ENCODE measurements at places on chromosomes 16 and 17. TPM values are rescaled to one million over a fixed set of nuclear protein-coding genes. Genes with fewer than 3 reads are reported as not detected.

DNA sequence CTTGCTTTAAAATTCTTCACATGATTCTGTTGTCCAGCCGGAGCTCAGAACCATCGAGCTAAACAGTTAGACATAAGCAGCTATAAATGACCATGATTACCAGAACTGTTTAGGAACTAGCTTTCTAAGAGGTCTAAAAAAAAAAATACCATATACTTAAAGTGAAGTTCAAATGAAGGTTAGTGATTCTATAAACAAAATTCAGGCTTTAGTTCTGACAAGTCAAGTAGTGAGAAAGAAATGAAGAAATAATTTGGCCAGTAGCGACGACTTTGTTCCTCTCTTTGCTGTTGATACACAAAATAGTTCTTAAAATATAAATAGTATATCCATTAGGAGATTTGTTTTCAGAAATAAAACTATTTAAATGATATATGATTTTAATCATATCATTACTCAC is 27.7 kb downstream of the ABCA8 start:
- no peak overlapping the region for H3K4me3 ChIP-seq
- no peak for DNase-seq
- H3K36me3 ChIP-seq, result peaks cover 95% of the 10 kb centered on the region
- no peaks in the 10 kb centered on the region for H3K4me1 ChIP-seq
- no peak overlapping the region for H3K27ac ChIP-seq

DNA sequence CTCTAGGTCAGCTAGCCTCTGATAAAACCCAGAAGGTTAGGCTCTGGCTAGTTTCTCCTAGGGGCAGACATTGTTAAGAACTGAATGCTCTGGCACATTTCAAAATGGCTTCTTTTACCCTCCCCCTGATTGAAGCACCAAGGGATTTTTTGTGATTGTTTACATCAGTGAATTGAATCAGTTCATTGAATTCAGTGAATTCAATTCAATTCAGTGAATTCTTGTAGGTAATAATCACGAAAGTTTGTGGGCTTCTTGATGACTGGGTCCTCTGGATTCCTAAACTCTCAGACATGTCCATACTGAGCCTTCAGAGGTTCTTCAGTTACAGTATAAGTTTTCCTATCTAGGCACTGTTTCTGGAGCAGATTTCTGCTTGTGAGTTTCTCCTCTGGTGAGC is 135.2 kb upstream of the ELAC2 start:
- H3K36me3 ChIP-seq, result no peaks in the 10 kb centered on the region
- no peak overlapping the region for H3K4me3 ChIP-seq
- DNase-seq, result no peak
- H3K4me1 ChIP-seq, result no peaks in the 10 kb centered on the region
- no peak overlapping the region for H3K27ac ChIP-seq

- no peaks in the 10 kb centered on the region for H3K36me3 ChIP-seq
- no peak for DNase-seq
- H3K27me3 ChIP-seq, result no peaks in the 10 kb centered on the region
- peaks cover 39% of the 10 kb centered on the region for H3K4me1 ChIP-seq
- peak overlapping the region; percentile 63 for H3K27ac ChIP-seq
These were observed 403 bp downstream of the TEPSIN start for GRCh38 chr17:81238490-81238814.

RPUSD1 gene
- polyA plus RNA-seq, result 25.7 TPM

GRCh38 chr16:85054948-85055492 is 27.4 kb downstream of the KIAA0513 start:
- no peaks in the 10 kb centered on the region for H3K36me3 ChIP-seq
- H3K4me3 ChIP-seq, result peak overlapping the region; percentile 6
- no peaks in the 10 kb centered on the region for H3K27me3 ChIP-seq
- no peak for DNase-seq
- peak overlapping the region; percentile 17 for H3K27ac ChIP-seq
- H3K4me1 ChIP-seq, result peaks cover 16% of the 10 kb centered on the region

DNA sequence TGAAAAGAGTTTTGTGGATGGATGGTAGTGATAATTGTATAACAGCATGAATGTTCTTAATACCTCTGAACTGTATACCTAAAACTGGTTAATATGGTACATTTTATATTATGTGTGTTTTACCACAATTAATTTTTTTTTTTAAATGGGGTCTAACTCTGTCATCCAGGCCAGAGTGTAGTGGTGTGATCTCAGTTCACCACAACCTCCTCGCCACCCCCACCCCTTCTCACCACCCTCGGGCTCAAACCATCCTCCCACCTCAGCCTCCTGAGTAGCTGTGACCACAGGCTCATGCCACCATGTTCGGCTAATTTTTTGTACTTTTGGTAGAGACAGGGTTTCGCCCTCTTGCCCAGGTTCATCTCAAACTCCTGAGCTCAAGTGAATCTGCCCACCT is 123.2 kb downstream of the CDRT15L2 start:
- no peak overlapping the region for H3K4me3 ChIP-seq
- no peak overlapping the region for H3K27ac ChIP-seq
- DNase-seq, result no peak
- no peaks in the 10 kb centered on the region for H3K27me3 ChIP-seq

KRT28 gene
- polyA plus RNA-seq, result not detected

GRCh38 chr16:58507195-58507962 is 7.4 kb downstream of the NDRG4 start:
- no peaks in the 10 kb centered on the region for H3K27me3 ChIP-seq
- H3K36me3 ChIP-seq, result peaks cover 77% of the 10 kb centered on the region
- H3K4me1 ChIP-seq, result no peaks in the 10 kb centered on the region
- no peak overlapping the region for H3K4me3 ChIP-seq

SLC35G6 gene
- polyA plus RNA-seq, result 0.08 TPM

MFAP4 gene
- 29.0 TPM for polyA plus RNA-seq

ALOX15B gene
- polyA plus RNA-seq, result 0.23 TPM

SCNN1G gene
- polyA plus RNA-seq, result 0.03 TPM

KRT39 gene
- polyA plus RNA-seq, result not detected

- no peak for DNase-seq
- no peaks in the 10 kb centered on the region for H3K27me3 ChIP-seq
- peaks cover 93% of the 10 kb centered on the region for H3K36me3 ChIP-seq
- H3K27ac ChIP-seq, result no peak overlapping the region
- H3K4me1 ChIP-seq, result no peaks in the 10 kb centered on the region
These were observed 86.9 kb upstream of the ZNF750 start for GRCh38 chr17:82926716-82927115.

DNA sequence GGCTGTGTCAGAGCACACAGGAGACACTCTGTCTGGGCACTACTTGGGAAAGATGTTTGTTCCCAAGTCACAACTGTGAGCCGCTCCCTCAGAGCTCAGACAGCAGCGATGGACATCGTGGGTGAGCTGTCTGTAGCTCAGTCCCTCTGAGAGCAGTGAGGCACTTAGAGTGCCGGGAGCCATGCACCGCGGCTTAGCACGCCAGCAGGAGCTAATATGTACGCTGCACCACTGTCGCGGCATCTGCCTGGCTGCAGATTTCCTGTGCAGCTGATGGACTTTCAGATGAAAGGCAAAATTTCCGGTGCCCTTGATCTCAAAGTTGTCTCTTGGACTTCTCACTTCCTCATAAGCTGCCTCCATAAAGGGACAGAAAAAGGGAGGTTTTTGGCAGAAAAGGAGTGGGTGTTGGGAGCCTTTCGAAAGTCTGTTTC is 92.8 kb upstream of the ZNF469 start:
- H3K4me1 ChIP-seq, result no peaks in the 10 kb centered on the region
- H3K27me3 ChIP-seq, result no peaks in the 10 kb centered on the region
- no peaks in the 10 kb centered on the region for H3K36me3 ChIP-seq
- H3K4me3 ChIP-seq, result no peak overlapping the region
- no peak for DNase-seq
- H3K27ac ChIP-seq, result no peak overlapping the region

GP1BA gene
- 0.19 TPM for polyA plus RNA-seq

GRCh38 chr17:28992185-28992584 is 13.6 kb downstream of the SEZ6 start:
- H3K27me3 ChIP-seq, result no peaks in the 10 kb centered on the region
- DNase-seq, result no peak
- H3K4me3 ChIP-seq, result no peak overlapping the region
- H3K4me1 ChIP-seq, result no peaks in the 10 kb centered on the region
- H3K36me3 ChIP-seq, result no peaks in the 10 kb centered on the region
- H3K27ac ChIP-seq, result no peak overlapping the region

NKD1 gene
- polyA plus RNA-seq, result 0.32 TPM

- no peaks in the 10 kb centered on the region for H3K27me3 ChIP-seq
- H3K4me1 ChIP-seq, result no peaks in the 10 kb centered on the region
- no peak overlapping the region for H3K4me3 ChIP-seq
- no peak overlapping the region for H3K27ac ChIP-seq
- no peak for DNase-seq
These were observed 302.2 kb downstream of the FOXL1 start for GRCh38 chr16:86880316-86881117.

DNA sequence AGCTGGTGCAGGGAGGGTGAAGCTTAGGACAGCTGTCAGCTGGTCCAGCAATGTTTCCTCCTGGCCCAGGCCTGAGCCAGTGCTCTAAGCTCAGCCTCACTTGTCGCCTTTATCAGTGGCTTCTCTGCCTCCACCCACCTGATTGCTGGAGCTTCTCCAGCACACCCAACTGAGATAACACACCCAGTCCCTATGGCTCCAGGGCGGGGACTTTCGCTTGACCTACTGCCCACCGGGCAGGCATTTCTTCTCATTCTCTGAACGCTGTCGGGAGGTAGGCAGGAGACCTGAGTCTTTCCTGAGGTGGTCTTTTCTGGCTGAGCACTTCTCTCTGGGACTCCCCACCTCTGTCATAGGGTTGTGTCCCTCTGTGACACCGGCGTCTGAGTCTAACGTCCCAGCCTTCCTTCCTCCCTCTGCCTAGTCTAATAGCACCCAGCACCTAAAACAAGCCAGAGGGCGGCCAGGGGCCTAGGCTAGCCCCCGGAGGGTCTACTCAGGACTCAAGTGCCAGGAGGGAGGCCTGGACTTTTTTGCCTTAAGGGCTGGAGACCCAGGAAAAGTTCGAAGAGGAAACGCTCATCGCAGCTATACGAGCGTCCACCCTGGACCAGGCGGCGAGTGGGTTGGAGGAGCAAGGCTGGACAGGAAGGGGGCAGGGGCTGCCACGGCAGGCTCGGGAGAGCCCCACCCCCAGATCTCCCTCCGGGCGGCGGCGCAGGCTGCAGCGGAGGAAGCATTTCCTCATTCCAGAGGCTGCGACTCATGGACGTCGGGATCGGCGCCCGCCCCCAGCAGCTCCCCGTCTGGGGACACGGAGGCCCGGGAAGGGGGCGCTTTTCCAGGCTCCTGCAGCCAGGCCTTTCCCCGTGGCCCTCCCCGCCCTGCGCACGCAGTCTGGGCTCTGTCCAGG is 756 bp downstream of the TAX1BP3 start:
- peaks cover 20% of the 10 kb centered on the region for H3K4me1 ChIP-seq
- peak overlapping the region; percentile 93 for H3K27ac ChIP-seq
- no peaks in the 10 kb centered on the region for H3K27me3 ChIP-seq
- peaks cover 4% of the 10 kb centered on the region for H3K36me3 ChIP-seq

GRAPL gene
- 2.0 TPM for polyA plus RNA-seq

DNA sequence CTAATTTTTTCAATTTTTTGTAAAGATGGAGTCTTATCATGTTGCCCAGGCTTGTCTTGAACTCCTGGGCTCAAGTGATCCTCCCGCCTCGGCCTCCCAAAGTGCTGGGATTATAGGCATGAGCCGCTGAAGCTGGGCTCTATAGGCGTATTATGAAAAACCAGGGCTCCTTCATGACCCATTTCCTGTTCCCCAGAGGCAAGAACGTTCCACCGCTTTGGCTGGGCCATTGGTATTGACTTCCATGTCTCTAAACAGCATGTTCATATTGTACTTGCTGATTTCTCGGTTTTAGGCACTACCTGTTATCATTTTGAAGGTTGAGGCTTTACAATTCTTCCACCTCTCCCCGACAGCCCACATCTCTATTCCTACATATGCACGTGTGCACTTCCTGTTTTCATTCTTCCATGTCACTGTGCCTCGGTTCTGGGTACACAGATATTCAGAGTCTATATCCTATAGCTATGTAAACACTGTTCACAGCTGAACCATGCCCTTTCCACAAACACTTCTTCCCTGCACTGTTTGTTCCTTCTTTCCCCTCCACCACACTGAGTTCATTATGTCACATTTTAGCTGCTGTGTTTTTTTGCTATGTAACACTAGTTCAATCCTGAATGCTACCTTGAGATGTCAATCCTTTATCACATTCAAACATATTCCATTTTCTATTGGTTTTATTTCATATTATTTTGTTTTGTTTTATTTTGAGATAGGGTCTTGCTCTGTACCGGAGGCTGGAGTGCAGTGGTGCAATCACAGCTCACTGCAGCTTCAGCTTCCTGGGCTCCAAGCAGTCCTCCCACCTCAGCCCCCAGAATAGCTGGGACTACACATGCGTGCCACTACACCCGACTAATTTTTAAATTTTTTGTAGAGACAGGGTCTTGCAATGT is 16.8 kb upstream of the MAPK3 start:
- no peak overlapping the region for H3K4me3 ChIP-seq
- no peak for DNase-seq
- no peaks in the 10 kb centered on the region for H3K27me3 ChIP-seq
- no peaks in the 10 kb centered on the region for H3K4me1 ChIP-seq
- H3K36me3 ChIP-seq, result no peaks in the 10 kb centered on the region
- no peak overlapping the region for H3K27ac ChIP-seq

CCL7 gene
- polyA plus RNA-seq, result not detected

DNA sequence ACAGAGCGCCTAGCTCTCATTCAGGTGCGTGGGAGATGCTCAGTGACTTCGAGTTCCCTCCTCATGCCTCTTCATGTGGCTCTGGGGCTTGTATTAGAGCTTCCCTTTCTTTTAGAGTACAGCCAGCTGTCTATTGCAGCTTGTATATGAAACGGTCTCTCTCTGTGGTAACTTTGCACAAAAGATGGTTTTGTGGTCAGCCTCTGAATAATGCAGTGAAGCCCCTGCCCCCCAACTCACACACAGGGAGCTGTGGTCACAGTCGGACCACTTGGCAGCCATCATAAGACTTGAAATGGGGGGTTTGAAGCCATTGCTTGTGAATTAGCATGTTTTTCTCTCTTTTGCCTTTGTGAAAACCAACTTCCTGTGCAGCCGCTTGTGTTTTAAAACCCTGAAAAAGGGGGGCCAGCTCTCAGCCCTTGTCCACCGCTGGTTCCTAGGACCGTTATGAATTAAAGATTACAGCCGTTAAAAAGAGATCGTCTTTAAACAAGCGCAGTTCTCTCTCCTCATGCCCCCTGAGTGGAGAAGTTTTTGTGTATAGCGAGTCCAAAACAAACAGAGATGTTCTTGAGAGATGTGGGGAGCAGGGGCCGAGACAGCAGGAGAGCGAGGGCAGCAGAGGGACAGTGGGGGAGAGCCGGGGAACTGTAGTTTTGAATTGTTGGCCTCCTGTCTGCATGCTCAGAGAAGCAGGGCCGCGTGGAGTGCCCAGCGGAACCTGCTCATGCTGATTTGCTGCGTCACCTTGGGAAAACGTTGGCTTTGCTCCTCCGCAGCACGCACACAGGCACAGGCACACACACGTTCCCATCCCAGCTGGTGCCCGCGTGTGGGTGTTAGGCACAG is 199.0 kb downstream of the MSI2 start:
- no peaks in the 10 kb centered on the region for H3K36me3 ChIP-seq
- no peak for DNase-seq
- H3K4me1 ChIP-seq, result peaks cover 39% of the 10 kb centered on the region
- H3K4me3 ChIP-seq, result no peak overlapping the region
